Activated T-cell treated with anti-CD3 and anti-CD28 coated beads, Interleukin-2, amount 50 U/mL, for 4 hours (primary cell): ENCODE measurements at places on chromosomes 11 and 22. TPM values are rescaled to one million over a fixed set of nuclear protein-coding genes. Genes with fewer than 3 reads are reported as not detected.

DNA sequence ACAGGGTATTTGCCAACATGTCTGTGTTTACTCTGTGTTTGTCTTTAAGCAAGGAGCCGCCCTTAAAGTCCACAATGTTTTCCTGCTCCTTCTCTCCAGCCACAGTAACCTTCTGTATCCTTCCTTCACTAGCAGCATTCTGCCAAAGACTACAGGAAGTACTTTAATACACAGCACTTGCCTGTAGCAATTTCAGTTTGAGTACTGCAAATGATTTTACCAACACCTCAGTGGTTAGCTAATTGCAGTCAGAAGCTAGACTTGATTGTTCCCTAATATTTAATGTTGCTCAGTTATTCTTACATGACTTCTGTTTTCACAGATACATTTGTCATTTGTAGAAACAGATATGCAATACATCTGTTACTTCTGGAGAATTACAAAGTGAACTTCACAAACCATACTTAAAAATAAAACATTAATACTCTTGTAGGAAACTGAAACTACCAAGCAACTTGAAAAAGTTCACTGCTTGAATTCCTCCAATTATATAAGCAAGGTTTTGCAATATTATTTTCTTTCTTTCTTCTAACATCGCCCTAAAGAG is 69.1 kb downstream of the FCHSD2 start:
- DNase-seq = no peak

Gene FAM181B
- total RNA-seq = not detected

DNA sequence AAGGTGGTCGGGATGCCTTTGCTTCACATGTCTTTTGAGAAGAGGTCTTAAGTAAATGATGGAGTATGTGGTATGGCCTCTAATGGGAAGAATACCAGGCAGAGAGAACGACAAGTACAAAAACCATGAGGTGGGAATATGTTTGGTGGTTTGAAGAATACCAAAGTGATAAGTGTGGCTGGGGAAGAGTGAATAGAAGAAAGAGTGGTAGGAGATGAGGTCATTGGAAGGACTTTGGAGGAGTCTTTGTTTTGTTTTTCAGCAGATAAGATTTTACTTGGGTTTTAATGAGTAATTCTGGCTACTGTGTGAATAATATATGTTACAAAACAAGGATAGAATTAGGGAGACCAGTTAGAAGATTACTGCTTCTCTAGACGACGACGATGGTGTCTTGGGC is 515.4 kb downstream of the RAB38 start:
- DNase-seq = no peak

GRCh38 chr11:3223932-3224381 is 5.3 kb upstream of the MRGPRG start:
- no peak for DNase-seq

Gene PPP6R2
- total RNA-seq = 41.4 TPM

- DNase-seq = peak; percentile 28
These were observed 6.0 kb upstream of the CARD10 start for GRCh38 chr22:37525073-37525745.

GRCh38 chr11:12741671-12742216 is 67.5 kb downstream of the TEAD1 start:
- no peak for DNase-seq

DNA sequence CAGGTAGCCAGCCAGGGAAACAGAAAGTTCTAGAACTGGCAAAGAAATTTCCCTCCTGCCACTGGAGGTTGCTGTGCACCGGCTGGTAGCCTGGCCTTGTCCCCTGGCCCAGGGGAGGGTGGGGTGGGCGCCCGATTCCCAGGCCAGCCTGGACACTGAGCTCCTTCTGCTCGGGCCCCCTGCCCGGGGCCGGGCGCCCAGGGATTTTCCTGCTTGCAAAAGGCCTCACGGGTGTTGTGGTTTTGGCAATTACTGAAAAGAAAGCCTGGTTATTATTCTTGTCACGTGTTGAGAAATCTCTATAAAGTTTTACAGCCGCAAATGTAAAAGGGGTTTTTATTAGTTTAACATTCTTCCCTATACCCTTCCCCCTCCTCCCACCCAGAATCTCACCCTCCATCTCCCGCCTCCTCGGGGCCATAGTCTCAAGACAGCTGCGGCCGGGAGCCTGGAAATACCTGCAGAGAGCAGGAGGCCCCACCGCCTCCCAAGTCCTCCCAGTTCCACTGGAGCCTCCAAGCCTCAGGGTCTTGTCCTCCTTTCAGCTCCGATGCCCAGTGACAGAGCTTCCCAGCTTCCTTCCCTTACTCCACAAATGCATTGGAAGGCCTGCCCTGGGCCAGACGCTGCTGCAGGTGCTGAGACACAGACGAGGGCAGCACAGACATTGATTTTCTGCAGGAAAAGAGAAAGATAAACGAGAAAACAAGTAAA is 1515.6 kb downstream of the TBC1D22A start:
- DNase-seq = no peak

GRCh38 chr11:69462106-69462951 is 19.1 kb upstream of the LINC01488 start:
- DNase-seq = no peak

Gene KCNQ1
- 2.8 TPM for total RNA-seq

GRCh38 chr22:36725366-36726006 is 21.9 kb upstream of the CACNG2 start:
- DNase-seq = no peak

DNA sequence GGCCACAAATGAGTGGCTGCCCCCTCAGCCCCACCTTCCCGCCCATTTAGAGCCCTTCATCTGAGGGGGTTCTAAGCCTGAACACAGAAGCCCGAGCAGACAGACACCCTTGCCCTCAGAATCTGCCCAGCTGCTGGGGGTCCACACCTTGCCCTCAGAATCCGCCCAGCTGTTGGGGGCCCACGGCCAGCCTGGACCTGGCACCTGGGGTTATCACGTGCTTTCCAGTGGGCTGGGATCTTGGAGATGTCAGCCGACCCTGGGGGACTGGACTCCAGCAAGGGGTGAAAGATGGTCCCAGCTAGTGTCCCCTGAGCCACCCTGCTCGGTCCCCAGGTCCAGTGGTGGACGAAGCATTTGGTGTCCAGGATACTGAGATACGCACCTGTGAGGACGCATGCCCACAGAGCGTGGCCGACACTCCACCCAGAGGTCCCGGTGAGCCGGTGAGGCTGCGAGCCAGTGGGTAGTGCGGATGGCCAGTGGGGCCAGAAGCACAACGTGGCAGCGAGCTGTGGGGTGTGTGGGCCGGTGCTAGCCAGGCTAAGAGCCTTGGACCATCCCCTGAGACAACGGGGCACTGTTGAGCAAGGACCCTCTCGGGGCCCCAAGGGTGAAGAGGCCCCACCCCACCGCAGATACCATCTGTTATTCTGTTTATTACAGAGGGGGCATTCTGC is 3.1 kb upstream of the CTSD start:
- no peak for DNase-seq

Gene OR5W2
- not detected for total RNA-seq

DNA sequence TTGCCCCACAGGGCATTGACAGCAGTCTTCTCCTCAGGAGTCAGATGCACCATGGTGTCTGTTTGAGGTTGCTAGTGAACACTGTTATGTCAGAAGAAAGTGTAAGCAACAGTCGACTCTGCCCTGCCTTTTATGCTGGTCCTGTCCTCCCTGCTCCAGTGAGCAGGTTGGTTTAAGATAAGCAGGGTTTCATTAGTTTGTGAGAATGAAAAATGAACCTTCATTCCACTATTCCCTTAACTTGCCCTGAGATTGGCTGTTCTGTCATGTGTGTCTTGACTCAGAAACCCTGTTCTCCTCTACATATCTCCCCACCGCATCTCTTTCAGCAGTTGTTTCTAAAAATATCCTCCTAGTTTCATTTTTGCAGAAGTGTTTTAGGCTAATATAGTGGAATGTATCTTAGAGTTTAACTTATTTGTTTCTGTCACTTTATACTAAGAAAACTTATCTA is at the start of gene HBD:
HBD (minus strand) TSS at position 103 of the 454 bp plus-strand sequence; CDS start at position 53, 50 bp downstream.
- no peak for DNase-seq

GRCh38 chr11:106156290-106156937 is 79.0 kb downstream of the AASDHPPT start:
- DNase-seq = no peak

GRCh38 chr11:352456-353031 is 16.8 kb upstream of the B4GALNT4 start:
- DNase-seq = no peak

Gene GUCY1A2
- 0.03 TPM for total RNA-seq

DNA sequence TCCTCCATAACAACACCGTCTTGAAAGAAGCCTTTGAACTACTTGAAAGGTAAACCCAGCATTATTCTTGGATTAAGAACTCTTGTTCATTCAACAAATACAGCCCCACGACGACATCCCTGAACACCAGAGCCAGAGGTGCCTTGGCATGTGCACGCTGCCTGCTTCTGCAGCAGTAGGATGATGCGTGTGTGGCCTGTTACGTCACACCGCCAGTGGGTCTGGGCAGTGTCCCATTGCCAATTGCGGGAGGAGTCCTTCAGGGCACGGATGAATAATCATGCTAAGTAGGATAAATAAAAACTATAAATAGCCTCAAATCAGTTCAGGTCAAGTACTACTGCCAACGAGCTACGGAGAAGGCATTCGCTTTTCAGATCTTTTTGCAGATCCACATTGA is 380.5 kb downstream of the SHANK2 start:
- DNase-seq = no peak

Gene VSTM5
- total RNA-seq = not detected

- DNase-seq = no peak
These were observed 11.7 kb downstream of the MSANTD2 start for GRCh38 chr11:124788521-124788920.

Gene C22orf15
- total RNA-seq = 0.11 TPM

- no peak for DNase-seq
These were observed 45.9 kb upstream of the ARHGAP20 start for GRCh38 chr11:110757962-110758755.

DNA sequence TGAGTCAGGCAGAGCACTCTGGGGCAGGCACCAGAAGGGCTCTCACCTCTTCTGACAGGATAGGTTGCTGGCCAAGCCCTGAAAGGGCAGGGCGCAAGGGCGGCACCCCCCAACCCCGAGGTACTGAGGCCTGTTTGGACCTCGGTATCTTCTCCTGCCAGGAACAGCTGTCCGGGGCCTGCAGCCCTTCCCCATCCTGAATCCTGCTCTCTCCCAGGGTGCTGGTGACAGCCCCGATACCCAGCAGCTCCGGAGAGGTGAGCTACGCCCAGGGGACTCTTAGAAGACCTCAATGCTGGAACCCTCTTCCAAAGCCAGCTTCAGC is 79.1 kb downstream of the PHF21B start:
- DNase-seq = no peak

Gene OR4S2
- not detected for total RNA-seq

GRCh38 chr11:58685973-58686722 is 45.6 kb downstream of the GLYAT start:
- DNase-seq = no peak

DNA sequence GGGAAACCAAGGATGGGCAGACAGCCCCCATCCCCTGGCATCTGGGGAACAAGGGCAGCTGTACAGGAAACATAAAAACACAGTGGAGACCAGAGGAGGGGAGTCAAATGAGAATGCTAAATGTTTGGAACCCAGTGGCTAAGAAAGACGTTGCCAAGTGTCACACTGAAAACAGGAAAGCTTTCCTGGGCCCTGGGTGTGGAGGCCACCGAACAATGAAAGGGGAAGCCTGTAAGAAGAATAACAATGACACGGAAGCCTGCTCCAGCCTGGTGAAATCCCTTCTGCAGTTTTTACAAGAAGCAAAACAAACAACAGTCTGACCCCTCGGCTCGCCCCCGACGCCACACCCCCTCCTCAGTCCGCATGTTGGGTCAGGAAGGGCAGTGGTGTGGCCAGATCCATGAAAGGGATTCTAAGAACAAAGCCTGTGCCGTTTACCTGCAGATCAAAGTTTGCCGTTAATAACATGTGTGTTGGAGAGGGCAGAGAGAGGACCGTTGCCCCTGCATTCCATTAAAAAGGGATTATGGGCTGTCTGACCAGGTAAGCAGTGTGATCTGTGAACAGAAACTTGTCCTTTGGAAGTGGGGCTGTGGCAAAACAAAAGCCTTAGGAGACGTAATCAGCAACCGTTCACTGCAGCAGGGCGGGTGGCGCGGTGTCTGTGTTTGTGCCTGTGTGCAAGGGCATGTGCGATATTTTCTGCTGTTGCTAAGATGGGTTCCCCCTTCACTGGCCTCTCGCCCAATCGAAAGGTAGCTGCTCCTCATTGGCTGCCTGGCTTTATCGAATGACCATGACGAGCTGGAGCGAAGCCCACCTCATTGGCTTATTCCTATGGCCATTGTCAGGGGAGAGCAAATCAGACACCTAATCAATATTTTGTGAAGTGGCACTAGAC is 113.7 kb upstream of the BLID start:
- no peak for DNase-seq

- no peak for DNase-seq
These were observed 401.1 kb downstream of the NTM start for GRCh38 chr11:131771471-131771870.

GRCh38 chr22:33597274-33597985 is 322.8 kb downstream of the LARGE1 start:
- no peak for DNase-seq

DNA sequence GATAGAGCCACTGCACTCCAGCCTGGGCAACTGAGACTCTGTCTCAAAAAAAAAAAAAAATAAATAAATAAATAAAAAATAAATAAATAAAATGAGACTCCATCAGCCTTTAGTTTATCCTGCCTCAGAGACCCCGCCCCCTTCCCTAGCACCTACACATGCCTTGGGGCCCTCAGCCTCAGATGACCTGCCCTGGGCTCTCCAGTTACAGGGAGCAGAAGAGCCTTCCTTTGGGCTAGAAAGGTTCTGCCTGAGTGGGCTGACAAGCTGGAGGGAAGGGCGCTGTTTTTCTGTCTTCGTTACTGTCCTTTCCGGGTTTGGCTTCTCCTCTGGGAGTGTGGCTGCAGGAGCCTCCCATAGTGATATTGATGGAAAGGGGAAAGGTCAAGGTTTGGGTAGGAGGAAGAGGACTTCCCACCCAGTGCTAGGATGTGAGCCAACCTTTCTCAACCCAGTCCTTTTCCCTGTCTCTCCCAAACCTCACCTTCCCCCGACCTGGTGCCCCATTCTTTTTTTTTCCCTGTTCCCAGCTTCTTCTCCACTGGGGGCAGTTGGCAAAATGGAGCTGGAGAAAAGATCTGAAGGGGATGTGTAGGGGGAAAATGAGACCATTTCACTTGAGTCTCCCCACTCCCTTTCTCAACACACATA is 1.5 kb upstream of the SF3B2 start:
- no peak for DNase-seq

Gene SLC22A8
- not detected for total RNA-seq

GRCh38 chr11:43952401-43953342 is 10.2 kb downstream of the C11orf96 start:
- DNase-seq = no peak

DNA sequence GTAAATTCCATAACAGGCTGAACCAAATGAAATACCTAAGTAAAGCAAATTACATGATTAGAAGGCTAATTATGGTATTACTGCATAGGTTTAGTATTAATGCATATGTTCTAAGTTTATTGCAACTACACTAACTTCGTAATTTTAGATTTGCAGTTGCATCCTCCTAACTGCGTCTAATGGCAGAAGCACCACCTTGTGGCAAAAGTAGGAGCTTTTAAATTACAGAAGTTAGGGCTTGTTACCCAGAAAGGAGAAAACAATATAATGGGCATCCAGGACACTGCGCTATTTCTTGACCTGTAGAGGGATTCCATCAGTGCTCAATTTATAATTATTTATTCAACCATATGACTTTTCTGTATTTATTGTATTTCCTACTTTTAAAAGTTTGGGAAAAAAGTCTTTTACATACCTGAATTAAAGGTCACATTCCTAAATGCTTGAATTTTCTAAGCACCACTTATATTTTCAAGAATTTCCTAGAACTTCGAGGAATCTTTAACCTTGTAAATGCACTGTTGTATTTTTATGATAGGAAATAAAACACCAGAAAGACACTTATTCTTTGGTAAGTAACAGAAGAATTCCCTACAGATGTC is 16.3 kb upstream of the GPR83 start:
- DNase-seq = no peak
